Effector memory CD8-positive, alpha-beta T cell (primary cell): ENCODE measurements at places on chromosomes 1 and 21.

DNA sequence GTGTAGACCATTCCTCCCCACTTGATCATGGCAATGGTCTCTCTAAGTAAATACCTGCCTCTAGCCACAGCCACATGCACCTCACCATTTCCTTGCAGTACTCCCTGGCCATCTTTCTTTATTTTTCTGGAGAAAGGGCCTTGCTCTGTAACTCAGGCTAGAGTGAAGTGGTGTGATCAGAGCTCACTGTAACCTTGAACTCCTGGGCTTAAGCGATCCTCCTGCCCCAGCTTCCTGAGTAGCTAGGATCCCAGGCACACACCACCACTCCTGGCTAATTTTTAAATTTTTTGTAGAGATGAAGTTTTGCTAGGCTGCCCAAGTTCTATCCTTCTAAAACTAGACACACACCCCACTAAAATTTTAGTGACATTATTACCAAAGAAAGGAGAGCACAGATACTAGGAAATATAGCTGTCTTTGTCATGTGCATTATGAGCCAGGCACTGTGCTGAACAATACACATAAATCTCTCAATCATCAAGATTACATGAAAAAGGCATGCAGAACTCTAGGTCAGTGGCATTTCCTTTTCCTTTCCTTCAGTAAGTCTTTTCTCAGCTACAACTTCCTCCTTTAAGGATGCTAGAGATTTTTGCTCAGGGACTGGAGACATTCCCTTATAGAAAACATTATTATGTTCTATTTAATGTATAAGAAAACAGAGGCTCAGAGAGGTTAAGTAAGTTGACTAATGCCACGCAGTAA, 95.0 kb upstream of the SERBP1 start:
- no peak for DNase-seq

DNA sequence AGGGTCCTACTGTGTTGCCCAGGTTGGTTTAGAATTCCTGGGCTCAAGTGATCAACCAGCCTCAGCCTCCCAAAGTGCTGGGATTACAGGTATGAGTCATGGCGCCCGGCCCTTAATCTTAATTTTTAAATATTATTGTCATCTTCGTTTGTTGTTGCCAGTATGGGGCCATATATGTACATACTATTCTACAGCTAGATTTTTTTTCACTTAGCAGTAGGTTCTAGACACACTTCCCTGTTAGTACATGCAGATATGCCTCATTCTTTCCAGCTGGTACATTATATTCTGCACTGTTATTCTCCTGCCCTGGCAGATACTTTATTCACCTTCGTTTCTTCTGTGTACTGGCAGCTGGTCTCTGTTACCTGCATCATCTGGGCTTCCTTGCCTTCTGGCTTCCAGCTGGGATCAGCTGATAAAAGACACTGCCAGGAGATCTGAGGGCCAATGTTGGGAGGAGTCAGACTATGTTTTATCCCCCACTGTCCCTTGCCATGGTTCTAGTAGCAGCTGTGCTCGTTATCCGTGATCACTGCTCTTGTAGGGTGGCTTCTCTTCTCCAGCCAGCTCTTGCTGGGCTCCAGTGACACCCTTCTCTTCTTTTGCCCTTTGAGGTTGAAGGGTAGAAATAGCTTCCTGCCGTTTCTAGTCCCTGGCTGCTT, 24.7 kb downstream of the ST3GAL3 start:
- no peak for DNase-seq

DNA sequence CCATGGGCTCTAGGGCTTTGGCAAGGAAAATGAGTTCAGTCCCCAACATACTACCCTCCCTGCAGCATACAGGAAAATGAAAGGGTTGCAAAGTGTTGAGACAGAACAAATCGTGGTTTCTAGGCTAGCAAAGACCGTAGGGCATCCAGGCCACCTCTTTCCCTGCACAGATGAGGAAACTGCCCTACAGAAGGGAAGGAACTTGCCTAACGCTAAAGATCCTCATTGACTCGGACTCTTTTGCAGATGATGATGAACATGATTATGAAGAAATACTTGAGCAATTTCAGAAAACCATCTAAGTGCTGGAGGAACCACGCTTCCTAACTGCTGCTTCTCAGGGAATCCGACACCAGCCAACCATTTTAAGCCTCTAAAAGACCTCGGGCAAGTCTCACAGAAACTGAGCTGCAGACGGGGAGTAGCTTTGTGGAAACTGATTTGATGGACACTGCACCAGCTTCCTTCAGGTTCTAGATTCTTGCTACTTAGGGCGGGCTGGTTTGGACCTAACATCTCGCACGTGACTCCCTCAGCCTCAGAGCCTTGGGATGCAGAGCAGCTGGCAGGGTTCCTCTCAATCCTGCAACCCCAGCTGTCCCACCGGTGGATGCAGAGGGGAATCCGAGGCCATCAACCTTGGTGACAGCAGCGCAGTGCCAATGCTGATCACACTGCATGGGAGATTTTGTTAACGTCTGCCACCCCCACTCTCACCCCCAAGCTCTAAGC, 13.4 kb downstream of the THEMIS2 start:
- no peak for DNase-seq

GRCh38 chr21:25557180-25557579, 50.1 kb downstream of the MRPL39 start:
- no peak for DNase-seq

- DNase-seq = no peak
Measured at GRCh38 chr1:10161541-10162290, 48.7 kb upstream of the KIF1B start.

DNA sequence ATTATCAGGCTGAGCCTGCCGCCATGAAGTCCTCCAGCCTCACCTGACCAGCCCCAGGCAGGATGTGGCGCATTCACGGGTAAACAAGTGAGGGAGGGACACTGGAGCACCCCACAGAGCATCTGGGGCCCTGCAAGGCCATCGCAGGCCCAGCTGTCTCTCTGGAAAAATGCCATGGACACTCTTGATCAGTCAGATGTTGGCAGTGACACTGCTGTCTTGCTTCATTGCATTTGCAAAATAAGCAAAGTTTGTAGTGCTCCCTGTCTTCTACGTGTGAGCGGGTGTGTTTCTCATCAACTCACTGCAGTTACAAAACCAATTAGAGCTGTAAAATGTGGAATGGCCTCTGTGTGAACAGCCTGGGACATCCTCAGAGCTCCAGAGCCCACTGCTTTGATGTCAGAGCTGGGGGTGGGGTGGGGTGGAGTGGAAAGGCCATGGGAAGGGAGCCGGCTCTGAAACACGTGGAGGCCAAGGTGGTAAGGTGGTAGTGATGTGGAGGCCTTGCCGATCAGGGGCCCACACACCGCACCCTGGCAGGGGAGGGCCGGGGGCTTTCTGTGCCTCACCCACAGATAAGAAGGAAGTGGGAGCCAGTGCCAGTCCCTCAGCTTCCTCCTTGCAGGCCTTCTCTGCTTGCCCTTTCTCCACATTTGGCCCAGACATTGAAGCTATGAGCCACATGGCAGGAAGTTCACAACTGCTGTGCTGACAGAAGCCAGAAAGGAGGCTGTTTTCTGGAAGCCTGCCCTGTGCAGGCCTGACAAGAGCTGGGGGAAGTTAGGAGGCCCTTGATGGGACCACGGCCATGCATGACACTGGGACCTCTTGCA, 254.9 kb downstream of the RHOU start:
- no peak for DNase-seq

- DNase-seq = no peak
Measured at GRCh38 chr1:79304131-79304530, 297.6 kb upstream of the ADGRL4 start.

GRCh38 chr1:203789966-203790365, 5.5 kb upstream of the ZBED6 start:
- no peak for DNase-seq

GRCh38 chr1:184583849-184584248, 170.8 kb downstream of the EDEM3 start:
- no peak for DNase-seq

- DNase-seq = no peak
Measured at GRCh38 chr1:204356997-204357396, 2.7 kb downstream of the PLEKHA6 start.

- DNase-seq = no peak
Measured at GRCh38 chr1:31396633-31397351, 16.2 kb upstream of the SERINC2 start.

GRCh38 chr1:233735331-233735730, 121.4 kb downstream of the KCNK1 start:
- DNase-seq = no peak

DNA sequence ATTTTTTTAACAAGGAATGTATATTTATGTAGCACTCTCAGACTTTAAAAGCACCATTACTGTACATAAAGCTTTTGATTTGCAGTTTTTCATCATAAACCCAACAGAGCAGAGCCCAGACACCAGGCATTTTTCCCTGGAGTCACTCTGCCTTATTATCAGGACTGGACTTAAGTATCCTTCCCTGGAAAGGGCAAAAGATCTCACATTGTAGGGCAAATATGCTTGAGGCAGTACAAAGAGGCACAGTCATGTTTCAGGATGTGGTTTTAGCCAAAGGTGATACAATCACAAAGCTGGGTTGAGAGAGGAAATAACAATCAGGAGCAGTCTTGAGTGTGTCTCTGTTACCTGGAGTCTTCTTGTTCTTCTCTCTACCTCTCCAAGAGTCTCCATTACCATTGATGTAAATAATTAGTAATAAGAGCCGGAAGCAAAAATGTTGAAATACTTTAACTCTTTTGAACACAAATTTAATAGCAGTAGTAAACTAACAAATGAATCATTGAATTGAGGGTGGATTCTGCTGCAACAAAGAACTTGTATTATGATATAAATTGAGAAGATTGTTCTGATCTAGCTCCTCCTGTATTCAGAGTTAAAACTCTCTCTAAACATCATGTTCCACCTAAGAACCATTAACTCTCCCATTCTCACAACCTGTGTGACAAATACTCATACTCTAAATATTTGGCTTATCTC, 160.5 kb downstream of the LTN1 start:
- peak; percentile 11 for DNase-seq

- no peak for DNase-seq
Measured at GRCh38 chr1:219339466-219339865, 165.8 kb downstream of the LYPLAL1 start.

GRCh38 chr1:1081311-1082238, 7.5 kb upstream of the RNF223 start:
- no peak for DNase-seq

- DNase-seq = no peak
Measured at GRCh38 chr1:231392389-231393131, 29.5 kb downstream of the EGLN1 start.

GRCh38 chr1:221776495-221777301, 34.8 kb upstream of the DUSP10 start:
- DNase-seq = no peak

DNA sequence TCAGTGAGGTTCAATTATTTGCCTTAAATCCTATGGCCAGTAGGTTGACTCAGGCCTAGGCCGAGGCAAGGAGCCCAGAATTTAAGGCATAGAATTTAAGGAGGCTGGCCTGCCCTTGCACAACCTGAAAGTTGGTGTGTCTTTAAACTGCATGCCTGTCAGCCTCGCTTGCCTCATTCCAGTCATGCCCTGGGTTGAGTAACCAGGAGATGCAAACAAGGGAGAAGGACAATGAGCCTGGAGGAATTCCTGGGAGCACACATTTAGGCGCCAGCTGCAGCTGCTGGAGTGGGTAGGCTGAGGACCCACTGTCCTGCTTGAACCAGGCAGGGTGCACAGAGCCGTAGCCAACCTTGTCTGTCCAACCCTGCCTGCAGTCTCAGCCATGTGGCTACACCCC, 11.7 kb downstream of the CD2 start:
- DNase-seq = no peak

DNA sequence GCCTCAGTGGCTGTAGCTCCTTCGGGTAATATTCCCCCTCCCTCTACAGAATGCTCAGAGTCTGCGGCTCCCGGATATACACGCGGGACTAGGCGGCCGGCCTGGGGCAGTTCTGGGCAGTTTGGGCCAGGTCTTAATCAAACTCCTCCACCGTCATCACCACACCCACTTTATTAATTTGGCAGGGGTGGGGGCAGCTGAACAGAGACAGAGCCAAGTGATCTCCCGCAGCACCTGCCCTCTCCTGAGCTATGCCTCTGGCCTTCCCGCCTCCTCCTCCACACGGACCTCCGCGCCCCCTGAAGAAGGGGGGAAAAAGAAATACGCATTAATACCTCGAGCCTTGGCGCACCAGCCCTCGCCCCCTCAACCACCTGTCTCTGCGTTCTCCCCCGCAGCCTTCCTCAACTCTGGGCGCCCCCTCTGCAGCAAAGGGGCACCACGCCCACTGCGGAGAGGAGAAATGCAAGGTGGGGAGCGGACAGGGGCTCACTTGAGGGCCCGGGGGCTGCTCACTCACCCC, 42.6 kb downstream of the CD34 start:
- DNase-seq = peak; percentile 29

DNA sequence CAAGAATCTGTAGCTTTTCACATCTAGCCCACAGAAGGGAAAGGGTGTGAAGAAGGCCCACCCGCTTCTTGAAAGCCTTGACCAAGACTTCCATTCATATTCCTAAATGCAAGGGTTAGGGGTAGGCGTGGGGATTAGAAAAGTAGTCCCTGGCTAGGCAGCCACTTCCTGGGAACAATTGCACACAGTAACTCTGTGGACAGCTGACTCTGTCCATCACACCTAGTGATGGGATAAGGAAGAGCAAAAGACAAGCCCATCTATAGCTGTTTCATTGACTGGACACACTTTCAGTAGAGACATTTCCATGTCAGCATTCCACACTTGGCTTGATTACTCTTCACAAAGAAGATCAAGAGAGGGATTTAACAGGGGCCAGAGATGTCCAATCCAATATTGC, 294.2 kb downstream of the PBX1 start:
- no peak for DNase-seq

GRCh38 chr1:184974056-184974836, at the start of gene NIBAN1:
NIBAN1 (minus strand) TSS chr1:184974508; CDS start chr1:184974356, 152 bp downstream.
- peak; percentile 66 for DNase-seq

GRCh38 chr1:168391851-168392681, 111.4 kb downstream of the TBX19 start:
- no peak for DNase-seq

- DNase-seq = peak; percentile 48
Measured at GRCh38 chr1:156052862-156053767, 483 bp downstream of the UBQLN4 start.

DNA sequence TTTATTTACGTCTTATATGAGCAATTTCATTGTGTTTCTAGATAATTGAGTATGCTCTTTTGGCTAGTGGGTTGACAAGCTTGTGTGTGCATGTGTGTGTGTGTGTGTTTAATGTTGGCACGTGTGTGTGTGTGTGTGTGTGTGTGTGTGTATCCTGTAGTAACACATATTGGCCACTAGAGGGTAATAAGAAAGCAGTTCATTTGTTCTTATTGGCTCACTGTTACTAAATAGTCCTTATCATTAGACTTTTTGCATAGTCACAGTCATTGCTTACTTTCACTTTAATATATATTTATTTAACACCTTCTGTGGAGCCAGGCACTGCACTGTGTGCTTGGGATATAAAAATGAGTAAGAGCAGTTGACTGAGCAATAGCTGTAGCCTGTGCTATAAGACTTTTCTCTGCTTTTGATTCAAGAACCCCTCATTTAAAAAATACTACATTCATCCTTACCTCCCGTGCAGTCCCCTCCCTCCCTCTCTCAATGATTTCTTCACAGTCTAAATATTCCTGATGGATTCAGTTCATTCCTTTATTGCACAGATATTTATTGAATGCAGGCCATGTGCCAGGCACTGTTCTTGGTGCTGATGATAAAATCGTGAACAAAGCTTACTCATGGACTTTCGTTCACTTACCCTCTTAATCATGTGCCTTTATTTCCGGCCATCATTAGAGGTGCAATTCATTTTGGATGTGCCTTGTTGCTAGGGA, 96.7 kb downstream of the DYRK1A start:
- no peak for DNase-seq

- no peak for DNase-seq
Measured at GRCh38 chr21:15219039-15219438, 154.2 kb upstream of the NRIP1 start.
